Left renal pelvis (tissue), 4 donors: ENCODE measurements at places on chromosomes 16 and 17.

GRCh38 chr16:64094992-64095634 lies 1026.8 kb downstream of the CDH11 start:
- no peak for DNase-seq

- DNase-seq, result no peak
Measured at GRCh38 chr16:15768201-15768600, 88.6 kb downstream of the MYH11 start.

DNA sequence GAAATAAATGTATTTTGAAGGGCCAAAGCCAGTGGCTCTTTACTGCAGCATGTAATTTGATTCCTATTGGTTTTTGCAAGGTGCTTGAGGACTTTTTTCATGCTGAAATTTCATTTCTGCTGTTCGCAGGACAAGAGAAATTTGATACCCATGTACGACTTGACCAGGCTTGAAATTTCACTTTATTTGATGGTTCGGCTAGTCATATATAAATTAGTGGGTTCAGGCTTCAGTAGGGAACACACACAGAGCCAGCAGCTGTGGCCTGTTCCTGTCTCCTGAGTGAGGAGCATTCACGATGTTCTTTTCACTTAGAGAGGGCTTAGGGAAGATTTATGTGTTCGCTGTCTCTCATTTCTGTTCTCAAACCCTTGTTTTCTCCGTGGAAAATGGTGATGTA lies 258.4 kb upstream of the CACNG5 start:
- DNase-seq, result no peak

DNA sequence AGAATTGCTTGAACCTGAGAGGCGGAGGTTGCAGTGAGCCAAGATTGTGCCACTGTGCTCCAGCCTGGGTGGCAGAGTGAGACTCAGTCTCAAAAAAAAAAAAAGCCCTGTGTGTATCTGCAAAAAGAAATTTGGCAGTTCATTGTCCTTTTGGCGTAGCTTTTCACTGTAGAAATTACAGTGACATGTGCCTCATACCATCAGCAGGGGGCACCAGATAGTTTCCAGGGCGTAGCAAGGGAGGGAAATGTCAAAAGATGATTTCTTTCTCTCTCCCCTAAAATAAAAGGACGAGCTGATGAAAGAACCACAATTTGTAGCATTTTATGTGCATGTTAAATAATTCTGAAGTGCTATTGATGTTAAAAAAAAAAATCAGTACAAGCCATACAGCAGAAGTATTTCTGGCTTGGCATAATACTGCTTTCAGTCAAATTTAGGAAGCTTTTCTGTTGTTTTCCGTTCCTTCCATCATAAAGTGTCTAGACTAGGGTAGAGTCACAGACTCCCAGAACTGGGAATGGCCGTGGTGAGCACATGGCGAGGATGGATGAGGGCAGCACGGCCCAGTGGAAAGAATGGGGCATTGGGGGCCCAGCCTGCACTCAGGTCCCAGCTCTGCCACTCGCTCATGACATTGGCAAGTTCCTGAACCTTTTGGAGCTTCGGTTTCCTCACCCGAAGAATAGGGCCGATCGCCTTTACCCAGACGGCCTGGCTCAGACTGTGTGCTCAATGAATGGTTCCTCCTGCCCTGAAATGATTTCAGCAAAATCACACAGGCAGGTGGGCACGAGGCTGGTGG lies 59.8 kb upstream of the RPH3AL start:
- no peak for DNase-seq

- no peak for DNase-seq
Measured at GRCh38 chr16:86984991-86985647, 332.1 kb downstream of the C16orf95 start.

DNA sequence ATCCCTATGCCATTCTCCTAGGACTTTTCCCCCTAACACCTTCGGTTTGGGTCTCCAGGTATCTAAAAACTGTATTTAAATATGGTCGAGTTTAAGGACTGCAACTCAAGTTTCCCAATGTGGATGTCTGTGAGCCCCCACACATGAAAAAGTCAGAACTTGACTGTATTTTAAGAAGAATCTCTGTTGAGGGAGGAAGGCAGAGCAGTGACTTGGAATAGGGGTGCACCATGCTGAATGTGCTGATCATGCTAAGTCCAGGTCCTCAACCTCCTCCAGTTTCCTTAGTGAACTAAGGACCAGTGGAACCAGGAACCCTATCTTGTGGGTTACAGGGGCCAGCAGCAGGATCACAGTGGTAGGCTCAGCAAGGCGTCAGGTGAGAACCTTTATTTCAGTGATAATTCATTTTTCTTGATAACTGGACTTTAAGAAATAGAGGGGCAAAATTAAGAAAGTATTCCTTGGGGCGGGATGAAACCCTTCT lies 19.5 kb downstream of the GRB7 start:
- DNase-seq, result no peak

- DNase-seq, result no peak
Measured at GRCh38 chr17:39002991-39003715, 36.0 kb upstream of the FBXO47 start.

GRCh38 chr17:48542114-48542656 lies 2.7 kb downstream of the HOXB2 start:
- no peak for DNase-seq

GRCh38 chr17:60106340-60107059 lies 27.8 kb upstream of the HEATR6 start:
- no peak for DNase-seq

DNA sequence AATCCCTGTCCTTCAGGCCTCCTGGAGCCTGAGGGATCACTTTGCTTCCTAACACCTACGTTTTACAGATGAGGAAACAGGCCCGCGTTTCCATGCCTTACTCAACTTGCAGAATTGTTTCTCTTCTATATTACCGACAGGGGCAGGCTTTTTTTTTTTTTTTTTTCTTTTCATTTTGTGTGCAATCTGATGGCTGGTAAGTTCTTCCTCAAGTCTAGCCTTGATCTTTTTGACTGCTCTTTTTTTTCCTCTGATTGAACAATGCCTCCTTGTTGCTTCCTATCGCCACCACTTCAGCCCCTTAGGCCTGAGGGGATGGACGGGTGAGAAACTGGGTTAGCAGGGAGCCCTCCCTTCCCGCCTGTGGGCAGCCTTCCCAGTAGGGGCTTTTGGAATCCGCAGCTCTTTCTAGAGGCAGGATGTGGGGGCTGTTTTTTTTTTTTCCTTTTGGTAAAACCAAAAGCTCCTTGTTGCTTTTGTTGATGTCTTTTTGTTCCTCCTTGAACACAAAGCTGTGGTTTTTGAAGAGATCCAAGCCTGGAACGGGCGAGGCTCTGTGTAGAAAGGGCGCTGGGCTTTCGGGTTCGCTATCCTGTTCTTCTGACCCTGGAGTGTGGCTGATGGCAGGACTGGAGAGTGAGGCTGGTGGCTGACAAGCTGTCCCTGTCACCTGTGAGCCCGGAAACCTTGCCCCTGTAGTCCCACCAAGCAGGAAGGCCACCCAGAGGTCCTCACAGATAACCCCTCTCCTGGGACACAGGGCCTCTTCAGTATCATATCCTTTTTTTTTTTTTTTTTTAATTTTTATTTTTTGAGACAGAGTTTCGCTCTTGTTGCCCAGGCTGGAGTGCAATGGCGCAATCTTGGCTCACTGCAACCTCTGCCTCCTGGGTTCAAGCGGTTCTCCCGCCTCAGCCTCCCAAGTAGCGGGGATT lies 14.0 kb downstream of the LASP1 start:
- DNase-seq, result no peak

DNA sequence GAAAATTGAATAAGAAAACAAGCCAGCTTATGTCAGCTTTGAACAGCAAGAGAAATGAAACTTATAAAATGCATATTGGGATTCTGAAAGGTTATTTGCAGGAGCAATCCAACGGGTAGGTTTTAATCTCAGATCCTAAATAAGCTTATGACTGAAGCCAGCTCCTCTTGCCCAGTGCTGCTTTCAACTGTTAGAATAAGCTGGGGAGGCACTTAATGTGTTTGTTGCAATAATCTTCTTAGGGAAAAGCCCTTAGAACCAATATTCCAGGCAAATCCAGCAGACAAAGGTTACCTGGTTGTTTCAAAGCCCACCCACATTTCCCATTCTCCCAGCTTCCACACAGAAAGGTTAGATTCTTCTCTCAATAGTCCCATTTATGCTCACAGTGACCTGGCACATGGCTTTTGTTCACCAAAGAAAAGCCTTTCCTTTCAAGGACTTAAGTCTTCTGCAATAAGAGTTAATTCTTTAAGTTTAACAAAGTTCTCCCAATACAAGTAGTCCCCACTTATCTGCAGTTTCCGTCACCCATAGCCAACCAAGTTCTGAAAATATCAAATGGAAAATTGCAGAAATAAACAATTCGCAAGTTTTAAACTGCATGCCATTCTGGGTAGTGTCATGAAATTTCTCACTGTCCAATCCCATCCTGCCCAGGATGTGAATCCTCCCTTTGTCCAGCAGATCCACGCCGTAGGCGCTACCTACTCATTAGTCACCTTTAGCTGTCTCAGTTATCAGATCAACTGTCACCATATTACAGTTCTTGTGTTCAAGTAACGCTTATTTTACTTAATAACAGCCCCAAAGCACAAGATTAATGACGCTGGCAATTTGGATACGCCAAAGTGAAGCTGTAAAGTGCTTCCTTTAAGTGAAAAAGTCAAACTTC lies 5.9 kb downstream of the TEX2 start:
- DNase-seq, result no peak

GRCh38 chr16:14146445-14146844 lies 75.3 kb downstream of the MRTFB start:
- DNase-seq, result no peak

GRCh38 chr16:84572096-84572495 lies 45.8 kb downstream of the COTL1 start:
- DNase-seq, result no peak

DNA sequence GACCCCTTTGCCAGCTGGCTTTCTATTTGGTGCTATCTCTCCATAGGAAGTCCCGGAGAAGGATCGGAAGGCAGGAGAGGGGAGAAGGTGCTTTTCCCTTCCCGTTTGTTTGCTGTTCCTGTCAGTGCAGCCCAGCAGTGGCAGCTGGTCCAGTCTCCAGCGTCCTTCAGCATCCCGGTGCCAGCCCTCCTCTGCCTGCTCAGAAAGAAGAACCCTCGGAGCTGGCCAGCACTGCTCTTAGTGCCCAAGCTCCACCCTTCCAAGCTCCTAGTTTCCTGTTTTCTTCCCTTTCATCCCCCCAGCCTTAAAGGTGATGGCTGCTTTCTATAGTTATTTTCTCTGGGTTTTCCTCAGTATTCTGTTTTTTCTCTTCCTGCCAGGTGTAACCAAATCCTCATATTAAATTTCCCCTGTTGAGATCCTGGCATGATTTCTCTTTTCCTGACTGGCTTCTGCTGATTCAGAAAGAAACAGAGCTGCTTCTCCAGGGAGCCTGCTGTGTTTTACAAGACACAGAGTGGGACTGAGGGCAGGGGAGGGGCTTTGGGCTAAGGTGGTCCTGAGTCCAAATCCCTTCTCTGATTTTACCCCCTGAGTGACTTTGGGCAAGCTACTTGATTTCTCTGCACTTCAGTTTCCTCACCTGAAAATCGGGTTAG lies 186.8 kb downstream of the COPRS start:
- DNase-seq, result no peak

- no peak for DNase-seq
Measured at GRCh38 chr17:77598241-77598620, 360.3 kb upstream of the TNRC6C start.

GRCh38 chr16:80174416-80174815 lies 366.4 kb upstream of the DYNLRB2 start:
- DNase-seq, result no peak

GRCh38 chr16:56057151-56057550 lies 134.1 kb upstream of the GNAO1 start:
- no peak for DNase-seq

DNA sequence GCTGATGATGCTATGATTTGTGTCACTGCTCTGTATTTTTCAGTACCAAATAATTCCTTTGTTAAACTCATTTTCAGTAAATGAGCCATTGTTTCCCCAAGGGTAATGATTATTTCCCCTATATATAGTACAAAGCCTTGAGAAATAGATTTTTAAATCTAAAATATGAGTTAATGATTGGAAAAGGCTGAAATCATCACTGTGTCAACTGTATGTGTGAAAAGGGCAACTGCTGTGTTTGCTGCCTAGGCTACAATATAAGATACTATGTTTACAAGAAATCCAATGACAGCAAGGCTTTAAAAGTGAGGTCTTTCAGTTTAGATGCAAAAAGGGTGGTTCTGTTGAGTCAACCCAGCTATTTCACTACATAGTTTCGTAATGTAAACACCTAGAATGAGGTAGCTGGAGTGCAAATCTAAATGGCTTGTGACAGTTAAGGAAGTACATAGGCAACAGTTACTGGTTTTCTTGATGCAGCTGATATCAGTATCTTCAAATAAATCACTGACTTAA lies 15.3 kb downstream of the NLK start:
- DNase-seq, result no peak

DNA sequence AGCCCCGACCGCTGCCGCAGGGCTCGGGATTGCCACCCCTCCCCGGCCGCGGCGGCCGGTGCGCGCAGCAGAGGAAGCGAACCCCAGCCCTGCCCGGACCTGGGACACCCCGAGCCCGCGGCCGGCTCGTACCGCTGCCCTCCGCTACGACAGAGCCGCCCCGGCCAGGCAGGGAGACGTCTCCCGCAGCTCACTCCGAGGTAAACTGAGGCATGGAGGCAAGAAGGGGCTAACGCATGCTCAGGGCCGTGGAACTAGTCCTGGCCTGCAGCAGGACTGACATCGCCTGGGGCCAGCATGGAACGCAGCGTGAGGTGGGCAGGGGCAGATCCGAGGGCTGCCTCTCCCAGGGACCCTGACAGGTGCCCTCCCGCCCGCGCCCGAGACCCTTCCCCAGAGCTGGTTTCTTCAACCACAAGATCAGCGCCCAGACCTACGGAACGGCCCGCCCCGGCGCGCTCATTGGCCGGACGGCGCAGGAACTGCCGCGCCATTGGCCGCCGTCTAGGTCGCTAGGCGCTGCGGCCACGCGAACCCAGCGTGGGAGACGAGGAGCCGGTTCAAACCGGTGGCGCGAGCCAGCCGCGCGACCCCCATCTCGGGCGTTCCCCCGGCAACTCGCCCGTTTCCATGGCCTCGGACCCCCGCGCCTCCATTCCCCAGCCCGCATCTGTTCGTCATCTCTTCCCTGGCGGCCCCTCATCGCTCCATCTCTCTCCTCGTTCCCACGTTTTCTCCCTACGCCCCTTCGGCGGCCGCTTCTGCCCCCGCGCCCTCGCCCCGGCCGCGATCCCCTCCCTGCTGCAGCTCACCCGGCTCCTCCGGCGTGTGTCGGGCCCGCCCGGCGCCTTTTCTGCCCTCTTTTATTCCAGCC lies at the start of gene SLC43A2:
TSS of gene SLC43A2 (minus strand) at position 853 of the 874 bp plus-strand sequence. CDS start 960 bp downstream, outside the sequence.
- peak; percentile 80 for DNase-seq

DNA sequence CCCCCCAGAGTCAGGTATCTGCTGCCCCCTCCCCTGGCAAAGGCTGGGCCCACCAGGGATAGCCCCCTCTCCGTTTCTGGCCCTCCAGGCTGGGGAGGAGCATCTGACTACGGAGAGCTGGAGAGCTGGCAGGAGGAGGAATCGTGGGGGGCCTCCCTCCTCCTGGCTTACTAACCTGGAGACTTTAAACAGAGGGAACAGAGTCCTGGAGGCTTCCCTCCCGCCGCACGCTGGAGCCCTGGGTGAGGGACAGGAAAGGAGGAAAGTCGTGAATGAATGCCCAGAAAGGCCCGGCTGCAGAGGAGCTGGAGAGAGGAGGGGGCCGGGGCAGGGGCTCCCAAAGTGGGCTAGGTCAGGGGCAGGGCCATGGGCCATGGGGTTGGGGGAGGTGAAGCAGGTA lies 9.9 kb downstream of the SRCIN1 start:
- DNase-seq, result no peak

- no peak for DNase-seq
Measured at GRCh38 chr16:1182950-1183907, 30.3 kb downstream of the CACNA1H start.

GRCh38 chr17:252456-252855 lies 71.0 kb upstream of the DOC2B start:
- DNase-seq, result no peak

GRCh38 chr17:14780097-14780651 lies 479.3 kb downstream of the HS3ST3B1 start:
- DNase-seq, result no peak

- DNase-seq, result no peak
Measured at GRCh38 chr17:40511136-40511535, 9.7 kb upstream of the TNS4 start.
